ENCODE measurements at places on chromosomes 12 and 14. TPM values are rescaled to one million over a fixed set of nuclear protein-coding genes. Genes with fewer than 3 reads are reported as not detected.

DNA sequence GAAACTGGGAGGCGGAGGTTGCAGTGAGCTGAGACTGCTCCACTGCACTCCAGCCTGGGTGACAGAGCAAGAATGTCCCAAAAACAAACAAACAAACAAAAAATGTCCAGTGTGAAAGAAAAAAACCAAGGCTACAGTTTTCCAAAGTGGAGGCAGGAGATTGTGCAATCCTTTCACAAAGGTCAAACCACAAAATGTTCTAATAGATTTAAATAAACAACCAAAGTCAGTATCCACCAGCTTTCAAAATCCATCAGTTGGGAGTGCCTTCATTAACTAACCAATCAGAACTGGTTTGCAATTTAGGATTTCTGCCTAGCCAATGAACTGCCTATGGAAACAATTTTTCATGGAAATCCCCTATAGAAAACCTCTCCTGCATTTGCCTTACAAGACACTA, 52.3 kb upstream of the TRIM9 start:
- H3K27me3 ChIP-seq, result no peaks in the 10 kb centered on the region
- no peaks in the 10 kb centered on the region for H3K4me1 ChIP-seq
- no peak for DNase-seq
- H3K36me3 ChIP-seq, result no peaks in the 10 kb centered on the region

DNA sequence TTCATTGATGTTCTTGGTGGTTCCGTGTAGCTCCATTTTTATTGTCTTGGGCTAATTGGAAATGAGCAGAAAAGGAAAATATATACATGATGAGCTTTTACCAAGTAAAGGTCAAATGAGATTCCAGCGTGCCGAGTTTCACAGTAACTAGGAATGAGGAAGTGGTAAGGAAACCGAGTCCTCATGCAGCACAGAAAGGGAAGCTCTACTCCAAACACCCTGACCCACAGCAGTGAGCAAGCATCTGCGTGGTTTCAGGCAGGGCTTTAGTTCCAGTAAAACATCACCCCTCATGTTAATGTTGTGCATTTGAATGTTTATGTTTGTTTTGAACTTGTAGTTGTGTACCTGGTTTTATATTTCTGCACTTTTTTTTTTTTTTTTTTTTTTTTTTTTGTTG, 208.0 kb downstream of the SLC41A2 start:
- no peak overlapping the region for H3K27ac ChIP-seq
- H3K36me3 ChIP-seq, result no peaks in the 10 kb centered on the region
- no peak for DNase-seq

DNA sequence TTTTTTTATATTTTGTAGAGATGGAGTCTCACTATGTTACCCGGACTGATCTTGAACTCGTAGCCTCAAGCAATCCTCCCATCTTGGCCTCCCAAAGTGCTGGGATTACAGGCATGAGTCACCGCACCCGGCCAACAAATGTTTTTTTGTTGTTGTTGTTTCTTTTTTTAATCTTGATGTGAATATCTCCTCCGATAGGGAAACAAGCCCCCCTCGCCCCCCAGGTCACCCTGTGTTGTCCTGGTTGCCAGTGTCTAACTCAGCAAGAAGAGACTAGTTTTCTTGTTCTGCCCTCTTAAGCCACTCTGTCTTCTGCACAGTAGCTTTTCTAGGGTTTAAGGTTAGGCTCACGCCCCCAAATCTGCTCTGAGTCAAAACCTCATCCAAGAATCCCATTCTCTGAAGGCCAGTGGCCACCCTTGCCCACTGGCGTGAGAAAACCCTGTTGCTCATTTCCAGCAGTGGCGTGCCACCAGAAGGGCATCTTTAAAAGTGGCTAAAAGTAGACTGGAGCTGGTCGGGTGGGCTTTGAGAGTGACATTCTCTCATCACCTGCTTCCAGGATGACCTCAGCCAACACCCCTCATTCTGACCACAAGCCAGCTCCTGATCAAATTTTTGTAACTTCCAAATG, 42.7 kb downstream of the C14orf132 start:
- no peak for DNase-seq
- H3K27me3 ChIP-seq, result no peaks in the 10 kb centered on the region
- no peak overlapping the region for H3K27ac ChIP-seq
- no peaks in the 10 kb centered on the region for H3K36me3 ChIP-seq
- H3K4me1 ChIP-seq, result no peaks in the 10 kb centered on the region
- no peak overlapping the region for H3K4me3 ChIP-seq

Gene OR6C65
- not detected for total RNA-seq

Gene WNT5B
- total RNA-seq, result 1.1 TPM

Gene CD63
- 1,401 TPM for total RNA-seq

Gene RHOJ
- total RNA-seq, result 5.1 TPM

Gene GPR132
- 0.47 TPM for total RNA-seq
